ENCODE measurements at places on chromosomes 13 and 19.

DNA sequence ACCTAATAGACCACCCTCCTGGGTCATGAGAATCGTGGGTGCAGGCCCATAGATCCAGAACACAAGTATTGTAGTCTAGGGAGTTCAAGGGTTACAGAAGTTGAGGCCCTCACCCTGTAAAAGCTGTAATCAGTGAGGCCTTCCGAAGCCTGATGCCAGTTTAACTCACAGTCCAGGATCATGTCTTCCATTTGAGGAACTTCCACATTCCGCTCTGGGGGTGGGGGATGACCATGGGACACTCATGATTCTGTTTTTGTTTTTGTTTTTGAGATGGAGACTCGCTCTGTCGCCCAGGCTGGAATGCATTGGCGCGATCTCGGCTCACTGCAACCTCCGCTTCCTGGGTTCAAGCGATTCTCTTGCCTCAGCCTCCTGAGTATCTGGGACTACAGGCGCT, 1.7 kb upstream of the RASIP1 start:
- DNase-seq: no peak

DNA sequence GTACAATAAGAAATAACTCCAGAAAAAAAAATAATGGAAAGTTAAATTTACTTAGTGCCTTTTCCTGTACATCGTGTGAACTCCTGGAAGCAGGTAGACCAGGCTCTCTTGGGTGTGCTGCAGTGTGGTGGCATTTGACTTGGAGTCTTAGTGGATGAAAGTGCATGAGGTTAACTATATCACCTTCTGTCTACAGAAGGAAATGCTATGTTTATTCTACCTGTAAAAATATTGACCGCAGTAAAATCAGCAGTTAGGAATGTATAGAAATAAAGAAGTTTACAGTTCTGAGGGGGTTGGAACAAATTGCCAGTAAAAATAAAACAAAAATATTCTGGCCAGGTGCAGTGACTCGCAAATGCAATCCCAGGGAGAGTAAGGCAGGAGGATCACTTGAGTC, 722.1 kb downstream of the LIG4 start:
- no peak for DNase-seq

DNA sequence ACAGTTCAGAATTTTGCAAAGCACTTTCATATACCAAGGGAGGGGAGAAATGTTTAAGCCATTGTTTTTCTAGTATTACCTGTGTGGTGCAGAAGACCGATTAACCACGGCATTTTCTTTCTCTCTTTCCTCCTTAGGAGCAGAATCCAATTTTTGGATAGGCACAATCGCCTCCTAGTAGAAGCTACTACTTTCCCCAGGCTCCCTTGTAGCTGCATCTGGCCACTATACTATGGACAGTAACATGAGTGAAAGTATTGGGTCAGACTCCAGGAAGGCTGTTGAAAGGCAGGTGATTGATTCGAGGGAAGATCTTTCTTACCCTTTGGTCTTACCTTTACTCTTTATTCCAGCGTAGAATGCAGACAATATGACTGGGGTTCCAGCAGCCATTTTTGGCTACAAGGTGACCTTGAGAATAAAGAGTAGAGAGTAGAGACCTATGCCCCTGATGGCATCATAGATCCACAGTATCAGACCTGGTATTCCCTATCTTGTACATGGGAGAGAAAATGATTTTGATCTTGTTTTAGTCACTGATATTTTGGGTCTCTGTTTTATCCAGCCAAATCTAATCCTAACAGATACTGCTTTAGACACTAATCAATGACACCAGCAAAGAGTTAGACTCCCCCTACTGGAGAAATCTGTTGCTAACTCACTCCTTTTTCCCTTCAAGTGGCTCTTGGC, 77.0 kb downstream of the LRRC63 start:
- no peak for DNase-seq

- no peak for DNase-seq
Measured at GRCh38 chr19:35921012-35921411, 12.9 kb upstream of the TYROBP start.

DNA sequence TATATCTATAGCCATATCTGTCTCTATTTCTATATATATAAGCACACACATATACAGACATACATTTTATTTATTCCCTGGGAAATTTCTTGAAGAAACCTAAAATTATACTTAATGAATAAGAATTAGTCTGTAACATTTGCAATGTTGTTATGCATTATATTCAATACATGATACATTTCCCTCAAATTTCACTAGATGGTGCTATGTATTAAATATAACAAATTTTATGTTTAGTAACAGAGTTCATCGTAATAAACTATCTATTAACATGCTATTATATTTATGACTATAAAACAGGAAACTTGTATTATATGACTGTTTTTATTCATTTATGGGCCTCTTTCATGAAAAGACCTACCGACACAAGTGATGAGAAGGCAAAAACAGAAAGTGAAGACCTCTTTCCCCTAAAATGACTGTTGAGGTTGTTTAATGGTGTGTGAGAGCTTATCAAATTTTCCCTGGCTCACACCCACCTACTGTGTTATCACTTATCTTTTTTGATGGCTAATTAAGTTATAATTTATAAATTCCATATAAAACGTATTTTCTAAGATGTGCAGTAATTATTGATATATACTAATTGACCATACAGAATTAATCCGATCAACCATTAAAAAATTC, 881.9 kb downstream of the SLITRK6 start:
- DNase-seq: no peak

GRCh38 chr13:94666065-94666464, 46.3 kb downstream of the SOX21 start:
- DNase-seq: no peak

- DNase-seq: no peak
Measured at GRCh38 chr13:105364191-105364590, 1171.3 kb downstream of the EFNB2 start.

- DNase-seq: no peak
Measured at GRCh38 chr19:58560921-58561320, 2.5 kb upstream of the UBE2M start.

GRCh38 chr13:73365252-73365651, 306.4 kb downstream of the KLF5 start:
- DNase-seq: no peak

DNA sequence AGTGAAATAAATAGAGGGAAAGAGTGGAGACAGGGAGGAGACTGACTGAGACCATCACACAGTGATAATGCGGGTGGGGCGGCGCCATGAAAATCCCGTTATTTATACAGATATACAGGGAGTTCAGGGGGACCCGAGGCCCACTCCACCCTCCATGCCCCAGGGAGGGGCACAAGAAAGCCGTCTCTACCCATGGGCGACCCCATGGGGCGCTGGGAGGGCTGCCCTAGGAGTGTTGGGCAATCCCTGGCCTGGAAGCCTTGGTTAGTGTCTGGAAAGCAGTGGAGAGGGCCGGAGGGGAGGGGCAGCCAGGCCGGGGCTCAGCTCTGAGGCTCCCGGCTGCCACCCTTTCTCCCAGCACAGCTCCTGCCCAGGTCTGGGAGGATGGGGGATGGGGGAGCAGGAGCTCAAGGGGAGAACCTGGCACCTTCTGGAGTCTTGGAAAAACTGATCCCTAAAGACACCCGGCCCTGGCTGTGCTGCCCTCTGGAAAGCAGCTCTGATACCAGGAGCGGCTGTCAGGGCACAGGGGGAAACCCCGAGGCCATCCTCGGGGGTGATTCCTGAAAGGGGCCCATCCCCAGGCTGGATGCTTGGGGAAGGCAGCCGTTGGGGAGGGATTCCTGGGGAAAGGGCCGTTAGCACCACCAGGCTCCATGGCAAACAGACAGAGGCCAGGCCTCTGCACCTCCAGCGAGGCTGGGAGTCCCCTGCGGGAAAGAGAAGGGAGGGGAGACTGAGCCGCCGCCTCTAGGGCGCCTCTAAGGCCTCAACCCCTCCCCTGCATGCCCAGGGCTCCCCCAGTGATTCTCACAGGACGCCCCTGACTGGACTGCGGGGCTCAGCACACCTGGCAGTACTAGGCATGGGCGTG, 3.0 kb upstream of the PRKD2 start:
- DNase-seq: no peak

- no peak for DNase-seq
Measured at GRCh38 chr19:14542711-14543328, 13.4 kb downstream of the TECR start.

DNA sequence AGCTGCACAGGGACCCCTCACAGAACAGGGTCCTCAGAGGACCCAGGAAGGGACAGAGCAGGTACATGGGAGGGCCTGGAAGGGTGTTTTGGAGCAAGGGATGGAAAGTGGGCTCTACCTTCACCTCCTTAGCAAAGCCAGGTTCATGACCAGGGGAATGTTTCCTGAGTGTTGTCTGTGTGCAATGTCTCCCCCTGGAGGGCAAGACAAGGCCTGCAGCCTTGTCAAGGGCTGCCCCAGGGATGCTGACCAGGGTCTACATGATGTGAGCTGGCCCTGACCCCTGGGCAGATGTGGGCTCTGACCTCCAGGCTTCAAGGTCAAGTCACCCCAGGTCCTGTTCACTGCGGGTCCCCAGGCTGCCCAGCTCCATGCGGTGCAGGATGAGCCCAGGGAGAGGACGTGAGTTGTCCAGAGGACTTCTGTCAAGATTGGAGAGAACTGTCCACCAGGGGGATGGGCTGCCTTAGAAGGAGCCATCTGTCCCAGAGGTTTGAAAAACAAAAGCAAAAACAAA, 1.0 kb upstream of the CEACAM1 start:
- DNase-seq: no peak

DNA sequence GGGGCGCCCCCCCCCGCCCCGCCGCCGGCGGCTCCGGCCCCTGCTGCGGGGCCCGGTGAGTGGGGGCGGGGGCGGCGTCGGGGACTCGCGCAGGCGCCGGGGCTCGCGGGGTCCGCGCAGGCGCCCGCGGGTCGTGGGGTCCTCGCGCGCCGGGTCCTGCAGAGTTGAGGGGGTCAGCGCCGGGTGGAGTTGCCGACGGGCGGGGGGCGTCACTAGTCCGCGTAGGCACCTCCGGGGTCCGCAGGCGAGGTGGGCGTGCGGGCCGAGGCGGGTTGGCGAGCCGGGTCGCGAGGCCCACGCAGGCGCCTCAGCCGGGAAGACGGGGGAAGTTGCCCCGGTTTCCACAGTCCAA, 365 bp downstream of the PPP6R1 start:
- no peak for DNase-seq

- DNase-seq: no peak
Measured at GRCh38 chr19:39263912-39264305, 4.3 kb upstream of the IFNL2 start.

DNA sequence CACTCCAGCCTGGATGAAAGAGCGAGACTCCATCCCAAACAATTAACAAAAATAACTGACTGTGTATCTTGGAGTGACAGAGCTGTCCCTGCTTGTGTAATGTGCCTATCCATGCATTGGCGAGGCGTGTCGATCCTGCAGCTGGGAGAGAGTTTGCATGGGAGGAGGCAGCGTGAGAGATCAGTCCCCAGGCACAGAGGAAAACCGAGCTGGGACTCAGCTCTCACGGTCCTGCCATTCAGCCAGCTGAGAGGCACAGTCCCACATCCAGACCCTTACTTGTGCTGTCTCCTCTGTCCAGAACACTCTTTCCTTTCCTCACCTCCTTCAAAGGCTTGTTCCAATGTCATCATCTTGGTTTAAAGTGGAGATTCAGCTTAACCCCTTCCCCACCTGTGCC, 11.9 kb upstream of the SULT2B1 start:
- DNase-seq: no peak

GRCh38 chr19:10760273-10760944, 42.5 kb downstream of the DNM2 start:
- no peak for DNase-seq

DNA sequence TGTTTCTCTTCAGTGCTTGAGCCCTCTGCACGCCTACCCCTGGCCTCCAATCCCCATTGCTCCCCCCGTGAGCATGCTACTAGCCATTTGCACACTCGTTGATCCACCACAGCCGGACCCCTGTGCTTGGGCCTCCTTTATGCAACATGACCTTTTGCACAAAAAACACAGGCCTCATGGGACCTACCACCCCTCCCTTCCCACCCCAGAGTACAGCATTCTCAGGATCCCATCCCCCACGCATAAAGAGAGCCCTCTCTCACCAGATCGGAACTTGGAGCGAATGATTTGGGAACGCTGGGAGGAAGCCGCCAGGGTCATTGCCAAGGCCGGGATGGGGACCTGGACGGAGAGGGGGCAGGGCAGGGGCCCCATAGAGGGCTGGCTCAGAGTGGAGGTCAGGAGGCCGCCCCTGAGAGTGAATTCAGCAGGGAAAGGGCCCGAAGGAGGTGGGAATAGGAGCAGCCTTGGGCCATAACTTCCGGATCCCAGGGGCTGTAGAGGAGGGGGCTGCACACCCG, 754 bp downstream of the MAMSTR start:
- DNase-seq: no peak

DNA sequence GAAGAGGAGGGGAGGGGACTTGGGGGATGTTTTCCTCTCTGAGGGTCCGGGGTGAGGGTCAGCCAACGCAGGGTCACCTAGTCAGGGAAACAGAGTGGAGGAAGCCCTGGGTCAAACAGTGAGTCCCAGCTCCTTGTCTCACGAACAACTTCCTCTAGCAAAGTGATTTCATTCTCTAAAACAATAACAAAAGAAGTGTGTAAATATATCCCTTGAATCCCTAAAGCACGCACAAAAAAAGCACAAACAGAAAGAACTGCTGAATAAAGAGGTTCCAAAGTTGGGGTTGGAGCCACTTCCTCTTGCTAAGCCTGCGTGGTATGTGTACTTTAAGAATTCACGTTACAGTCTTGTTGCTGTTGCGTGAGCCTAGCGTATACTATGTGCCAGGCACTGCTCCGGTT, 1.5 kb upstream of the C5AR2 start:
- DNase-seq: no peak

- no peak for DNase-seq
Measured at GRCh38 chr19:41991025-41991424, 3.0 kb downstream of the ATP1A3 start.

- no peak for DNase-seq
Measured at GRCh38 chr13:48532256-48532505, 699 bp downstream of the RCBTB2 start.

- no peak for DNase-seq
Measured at GRCh38 chr13:78562237-78562889, 41.0 kb downstream of the POU4F1 start.

DNA sequence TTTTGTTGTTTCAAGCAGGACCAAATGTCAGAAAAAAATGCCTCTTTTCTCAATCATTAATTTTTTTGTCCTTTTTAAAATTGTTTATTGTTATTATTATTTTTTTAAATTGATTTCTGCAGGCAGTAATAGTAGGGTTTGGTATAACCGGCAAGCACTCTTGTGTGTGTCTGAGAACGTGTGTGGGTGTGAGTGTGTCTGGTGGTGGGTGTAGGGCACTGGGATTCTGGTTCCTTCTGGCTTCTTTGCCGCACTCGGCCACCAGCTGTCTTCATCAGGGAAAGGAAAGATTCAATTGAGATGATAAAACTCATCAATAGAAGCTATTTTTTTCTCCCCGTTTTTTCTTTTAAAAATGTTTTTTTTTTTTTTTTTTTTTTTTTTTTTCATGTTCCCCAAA, 56.4 kb downstream of the IER2 start:
- DNase-seq: no peak

DNA sequence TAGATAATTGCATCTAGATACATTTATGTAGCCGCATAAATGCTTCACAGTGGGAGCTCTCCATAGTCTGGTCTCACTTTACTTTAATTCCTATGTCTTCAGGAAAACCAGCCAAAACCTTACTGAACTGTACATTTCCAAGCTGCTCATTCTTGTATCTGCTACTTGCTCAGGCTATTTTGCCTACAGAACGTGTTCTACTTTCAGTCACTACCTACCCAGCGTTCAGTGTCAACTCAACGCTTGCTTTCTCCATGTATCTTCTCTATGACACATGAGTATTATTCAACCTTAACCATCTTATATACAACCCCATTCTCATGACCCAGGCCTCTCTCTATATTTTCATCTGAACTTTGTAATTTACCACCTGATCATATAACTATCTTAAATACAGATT, 101.9 kb downstream of the KLF12 start:
- no peak for DNase-seq

- no peak for DNase-seq
Measured at GRCh38 chr19:4291184-4291732, 10.9 kb downstream of the TMIGD2 start.

All from posterior vena cava (tissue), 2 donors.